ENCODE measurements at places on chromosomes 7 and 10.

DNA sequence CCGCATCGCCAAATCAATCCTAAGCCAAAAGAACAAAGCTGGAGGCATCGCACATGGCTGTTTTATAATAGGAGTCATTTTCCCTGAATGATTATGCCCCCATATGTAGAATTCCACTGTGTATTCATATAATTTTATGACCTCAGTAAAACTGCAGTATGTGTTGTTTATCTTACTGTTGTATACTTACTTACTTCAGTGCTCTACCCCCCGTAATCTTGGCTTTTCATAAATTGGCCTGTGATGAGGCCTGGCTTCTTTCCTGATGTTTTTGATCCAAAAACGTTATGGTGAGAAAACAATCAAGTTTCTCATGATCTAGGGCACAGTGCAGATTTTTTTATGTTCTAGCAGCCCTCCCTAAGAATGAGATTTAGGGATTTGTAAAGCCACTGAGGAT lies 306.4 kb upstream of the FZD1 start:
- no peak for DNase-seq

- DNase-seq, result no peak
These were observed 16.8 kb upstream of the RAMP3 start for GRCh38 chr7:45140827-45141226.

- no peak for DNase-seq
These were observed 1.1 kb upstream of the LBX1 start for GRCh38 chr10:101230183-101230917.

- DNase-seq, result no peak
These were observed 2.3 kb downstream of the GLRX3 start for GRCh38 chr10:130138479-130138866.

GRCh38 chr7:41104631-41105030 lies 598.3 kb downstream of the INHBA start:
- no peak for DNase-seq

- DNase-seq, result no peak
These were observed 12.2 kb downstream of the GPR26 start for GRCh38 chr10:123678376-123678775.

GRCh38 chr10:59354434-59354833 lies 7.9 kb downstream of the FAM13C start:
- no peak for DNase-seq

- no peak for DNase-seq
These were observed 106.7 kb downstream of the LRMDA start for GRCh38 chr10:75538144-75538543.

DNA sequence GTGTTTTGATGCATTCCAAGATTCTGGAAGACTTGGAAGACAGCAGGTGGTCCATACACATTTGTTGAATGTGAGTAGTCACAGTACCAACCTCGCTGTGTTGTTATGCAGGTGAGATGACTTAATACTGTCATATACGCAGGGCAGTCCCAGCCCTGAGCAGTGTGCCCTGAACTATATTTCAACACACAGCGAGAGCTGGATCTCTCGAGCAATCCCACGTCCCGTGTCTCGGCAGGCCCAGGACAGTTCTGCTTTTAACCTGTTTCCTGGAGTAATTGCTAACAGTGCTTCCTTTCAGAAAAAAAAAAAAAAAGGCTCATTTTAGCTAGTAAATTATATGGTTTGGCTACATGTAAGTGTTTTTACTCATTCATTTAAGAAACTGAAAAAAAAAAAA lies 179.7 kb downstream of the PRKCQ start:
- DNase-seq, result no peak

DNA sequence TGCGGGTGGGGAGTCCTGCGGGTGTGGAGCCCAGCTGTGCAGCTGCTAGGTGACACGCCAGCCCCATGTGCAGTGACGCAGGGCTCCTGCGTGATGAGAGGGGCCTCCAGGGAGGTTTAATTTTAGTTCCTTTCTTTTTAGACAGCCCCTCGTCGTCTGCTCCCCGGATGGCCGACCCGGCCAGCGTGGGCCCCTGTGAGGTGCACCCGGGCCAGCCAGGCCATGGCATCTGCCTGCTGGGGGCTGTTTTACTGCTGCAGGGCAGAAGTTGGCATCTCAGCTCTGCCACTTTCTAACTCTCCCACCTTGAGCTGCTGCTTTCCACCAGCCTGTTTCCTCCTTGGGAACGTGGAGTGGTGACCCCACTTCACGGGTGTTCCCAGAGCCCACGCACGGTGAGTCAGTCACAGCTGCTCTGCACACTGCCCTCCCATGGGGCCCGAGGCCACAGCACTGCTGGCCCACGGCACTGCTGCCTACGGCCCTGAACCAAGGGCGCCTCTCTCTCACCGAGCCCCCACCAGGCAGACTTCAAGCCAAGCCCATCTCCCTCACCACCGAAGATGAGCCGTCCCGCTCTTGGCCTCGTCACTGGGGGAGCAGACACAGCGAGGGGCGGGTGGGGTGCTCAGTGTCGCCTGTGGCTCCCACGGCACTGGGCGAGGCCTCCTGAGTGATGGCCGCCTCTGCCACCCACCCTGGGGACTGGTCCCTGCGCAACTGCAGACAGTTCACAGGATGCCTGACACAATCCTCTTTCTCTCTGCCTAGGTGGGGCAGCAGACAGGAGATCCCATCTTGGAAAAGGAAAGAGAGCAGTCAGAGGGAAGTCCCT lies 21.3 kb downstream of the CYP2W1 start:
- no peak for DNase-seq

DNA sequence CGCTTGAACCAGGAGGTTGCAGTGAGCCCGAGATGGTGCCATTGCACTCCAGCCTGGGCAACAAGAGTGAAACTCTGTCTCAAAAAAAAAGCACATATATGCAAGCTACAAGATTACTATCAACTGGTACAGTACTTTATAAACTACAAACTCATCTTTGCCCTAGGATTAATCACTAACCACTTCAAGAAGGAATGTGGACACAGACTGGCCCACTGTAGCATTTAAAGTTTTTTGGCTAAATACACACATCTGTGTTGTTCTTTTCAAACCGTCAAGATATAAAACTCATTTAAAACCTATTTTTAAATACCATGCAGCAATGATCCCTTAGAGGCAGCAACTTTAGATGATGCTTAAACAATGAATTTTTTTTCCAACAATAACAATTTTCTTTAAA lies 205.4 kb downstream of the IMMP2L start:
- DNase-seq, result no peak

GRCh38 chr7:53205006-53205405 lies 169.6 kb downstream of the POM121L12 start:
- DNase-seq, result no peak

DNA sequence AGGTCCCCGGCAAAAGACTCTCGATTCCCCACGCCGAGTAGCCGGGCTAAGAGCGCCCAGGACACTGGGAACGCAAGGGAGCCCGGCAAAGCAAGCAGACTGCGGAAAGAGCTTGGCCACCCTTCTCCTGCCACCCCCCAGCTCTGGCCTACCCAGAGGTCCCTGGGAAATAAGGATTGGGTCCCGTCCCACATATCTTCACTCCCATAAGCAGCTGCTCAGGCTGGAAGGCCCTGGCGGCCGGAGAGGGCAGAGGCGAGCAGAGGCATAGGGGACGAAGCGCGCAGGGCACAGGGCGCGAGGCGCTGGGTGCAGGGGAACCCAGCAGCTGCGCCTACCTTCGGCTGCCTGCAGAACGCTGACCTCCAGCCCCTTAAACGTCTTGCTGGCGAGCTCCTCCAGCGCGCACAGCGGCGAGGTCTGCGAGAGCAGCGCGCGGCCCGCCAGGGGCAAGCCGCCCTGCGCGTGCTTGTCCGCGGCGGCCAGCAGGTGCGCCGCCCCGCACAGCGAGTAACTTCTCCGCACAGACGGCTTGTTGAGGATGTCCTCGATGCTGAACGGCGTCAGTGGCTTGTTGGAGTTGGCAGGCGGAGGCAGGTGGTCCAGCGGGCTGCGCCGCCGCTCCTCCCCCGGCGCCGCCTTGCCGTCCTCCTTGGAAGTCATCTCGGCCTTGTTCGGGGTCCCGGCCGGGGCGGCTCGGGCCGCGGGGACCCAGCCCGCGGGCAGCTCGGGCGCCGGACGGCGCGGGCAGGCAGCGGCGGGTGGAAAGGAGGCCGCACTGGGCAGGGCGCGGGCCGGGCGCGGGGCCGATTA lies 904 bp downstream of the LBX1 start:
- no peak for DNase-seq

DNA sequence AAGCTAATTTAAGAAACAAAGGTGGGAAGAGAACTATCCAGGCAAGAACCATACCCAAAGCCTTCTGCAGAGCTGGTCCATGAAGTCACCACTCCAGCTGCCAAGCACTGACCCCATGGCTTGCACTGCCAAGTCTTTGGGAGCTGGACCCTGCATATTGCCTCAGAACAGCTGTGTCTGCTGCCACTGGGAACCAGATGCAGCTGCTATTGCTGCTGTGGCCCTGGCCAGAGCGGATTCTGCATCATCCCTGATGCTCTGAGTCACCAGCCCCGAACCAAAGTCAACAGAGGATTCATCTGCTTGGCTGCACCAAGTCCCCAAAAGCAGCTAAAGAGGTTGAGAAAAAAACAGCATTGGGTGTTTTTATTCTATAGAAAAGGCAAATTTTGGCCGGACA lies 39.2 kb upstream of the GSAP start:
- peak; percentile 84 for DNase-seq

DNA sequence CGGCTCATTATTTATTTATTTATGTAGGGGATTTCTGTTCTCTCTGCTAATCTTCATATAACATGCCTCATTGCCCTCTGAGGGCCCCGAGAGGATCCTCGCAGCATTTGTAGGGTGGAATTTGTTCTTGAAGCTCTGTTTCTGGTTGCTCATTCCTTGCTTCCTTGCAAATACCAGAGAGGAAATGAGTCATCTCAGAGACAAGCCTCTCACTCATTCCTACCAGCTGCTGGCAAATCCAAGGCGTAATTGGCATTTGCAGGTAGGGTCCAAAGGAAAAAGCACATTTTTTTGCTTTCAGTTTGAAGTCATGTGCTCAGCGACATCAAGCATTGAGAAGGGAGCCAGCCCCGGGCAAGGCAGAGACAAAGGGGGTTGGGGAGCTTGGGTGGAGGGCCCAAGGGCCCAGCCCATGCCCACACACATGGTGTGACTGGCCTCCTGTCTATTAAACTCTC lies 501.6 kb downstream of the GALNT17 start:
- DNase-seq, result peak; percentile 36

GRCh38 chr7:110061387-110061786 lies 1029.5 kb upstream of the LRRN3 start:
- DNase-seq, result no peak

DNA sequence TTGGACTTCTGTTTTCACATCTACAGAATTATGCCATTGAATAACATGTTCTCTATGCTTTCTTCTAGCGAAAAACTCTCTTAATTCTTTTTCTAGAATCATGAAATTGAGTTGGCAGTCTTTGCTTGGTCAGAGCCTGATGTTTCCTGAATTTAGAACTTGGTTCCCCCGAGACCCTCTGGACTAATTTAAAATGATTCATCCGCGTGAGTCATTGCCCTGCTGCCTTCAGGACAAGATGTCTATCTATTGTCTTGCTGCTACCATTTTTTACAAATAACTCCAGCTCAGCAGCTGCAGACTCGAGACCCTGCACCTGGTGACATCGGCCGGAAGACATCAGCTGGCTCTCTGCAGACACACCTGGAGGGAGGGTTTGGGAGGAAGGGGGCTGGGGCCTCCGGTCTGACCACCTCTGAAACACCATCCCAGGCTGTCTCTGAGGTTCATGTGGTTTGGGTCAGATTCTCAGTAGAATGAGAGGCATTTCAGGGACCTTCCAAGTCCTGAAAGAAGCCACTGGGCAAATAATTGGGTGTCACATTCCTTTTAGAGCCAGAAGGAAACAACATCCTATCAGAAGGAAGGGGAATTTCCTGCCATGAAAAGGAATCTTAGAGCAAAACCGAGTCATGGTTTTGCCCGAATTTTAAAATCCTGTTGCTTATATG lies 20.9 kb upstream of the KLF6 start:
- no peak for DNase-seq

GRCh38 chr10:71285180-71285545 lies 33.9 kb upstream of the SLC29A3 start:
- DNase-seq, result no peak

GRCh38 chr10:3802526-3803265 lies 17.7 kb upstream of the KLF6 start:
- DNase-seq, result no peak

GRCh38 chr10:5775685-5776084 lies 37.5 kb downstream of the GDI2 start:
- no peak for DNase-seq

- DNase-seq, result no peak
These were observed 35.6 kb upstream of the INSIG1 start for GRCh38 chr7:155262031-155262430.

GRCh38 chr10:113108194-113108835 lies 158.3 kb downstream of the TCF7L2 start:
- DNase-seq, result no peak

DNA sequence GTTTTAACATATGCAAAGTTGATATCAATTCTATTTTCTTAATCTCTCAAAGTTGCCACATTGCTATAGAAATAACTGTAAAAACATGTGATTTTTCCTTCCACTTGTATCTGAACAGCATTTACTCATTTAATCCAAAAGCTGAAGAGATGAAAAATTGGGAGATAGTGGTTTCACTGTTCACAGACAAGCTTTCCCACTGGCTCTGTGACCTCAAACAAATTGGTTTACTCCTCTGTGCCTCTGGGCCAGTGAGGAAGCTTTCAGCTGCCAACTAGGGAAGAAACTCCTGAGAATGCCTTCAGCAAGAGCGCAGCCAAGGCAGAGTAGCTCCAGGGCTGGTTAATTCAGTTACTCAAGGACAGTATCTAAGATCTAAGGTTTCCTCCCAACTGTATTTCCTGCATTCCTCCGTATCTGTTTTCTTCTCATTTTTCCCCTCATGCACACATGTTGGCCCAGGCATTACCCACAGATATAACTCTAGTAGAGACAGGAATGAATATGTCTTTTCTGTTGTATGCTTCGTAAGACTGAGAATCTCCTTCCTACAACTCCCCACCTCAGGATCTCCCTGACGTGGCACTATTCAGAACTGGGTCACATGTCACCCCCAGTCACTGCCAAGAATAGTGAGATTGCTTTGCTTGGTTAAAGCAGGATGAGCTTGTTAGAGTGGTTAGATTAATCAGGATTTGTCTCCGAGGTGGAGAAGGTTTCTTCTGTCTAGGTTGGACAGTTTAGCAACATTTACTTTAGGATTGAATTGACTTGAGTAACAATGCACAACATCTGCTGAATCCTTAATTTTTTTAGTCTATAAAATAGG lies 315.7 kb downstream of the NRG3 start:
- no peak for DNase-seq

- DNase-seq, result no peak
These were observed 7.8 kb upstream of the BHLHA15 start for GRCh38 chr7:98203261-98203963.

DNA sequence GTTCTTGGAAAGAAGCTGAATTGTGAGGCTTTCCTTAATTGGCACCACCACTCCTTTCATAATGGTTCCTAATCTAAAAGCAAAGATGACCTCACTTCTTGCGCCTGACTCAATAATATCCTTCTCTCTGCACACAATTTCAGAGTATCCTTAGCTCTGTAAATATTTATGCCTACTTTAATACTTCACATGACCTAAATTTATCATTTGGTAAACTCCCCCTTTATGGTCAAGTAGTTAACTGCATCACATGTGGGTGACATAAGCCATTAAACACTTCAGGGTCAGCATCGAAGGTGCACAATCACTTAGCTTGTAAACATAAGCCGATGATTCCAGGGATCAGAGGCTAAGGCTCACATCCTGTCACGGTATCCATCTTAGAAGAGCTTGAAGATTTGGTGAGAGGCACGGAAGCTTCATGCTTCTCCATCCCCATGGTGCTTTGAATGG lies 7.3 kb upstream of the RHOBTB1 start:
- DNase-seq, result no peak

GRCh38 chr7:75958802-75959543 lies 35.4 kb downstream of the TMEM120A start:
- no peak for DNase-seq

GRCh38 chr10:80603516-80603915 lies 65.8 kb downstream of the SH2D4B start:
- DNase-seq, result no peak

All from brain pericyte (primary cell).